Natural killer cell treated with Interleukin-12 subunit alpha and Interleukin-12 subunit beta and Interleukin-15 and Interleukin-18, amount 100 ng/mL, for 72 hours (primary cell): ENCODE measurements at places on chromosomes 16 and 17.
A peak's percentile ranks its signal among the peaks of the same experiment; 100 is the strongest.

- H3K4me3 ChIP-seq, result no peak overlapping the region
- no peaks in the 10 kb centered on the region for H3K4me1 ChIP-seq
- H3K36me3 ChIP-seq, result no peaks in the 10 kb centered on the region
- peaks cover 23% of the 10 kb centered on the region for H3K27me3 ChIP-seq
- H3K27ac ChIP-seq, result no peak overlapping the region
- no peak for DNase-seq
Measured at GRCh38 chr16:71352963-71353460, 5.5 kb upstream of the CALB2 start.

DNA sequence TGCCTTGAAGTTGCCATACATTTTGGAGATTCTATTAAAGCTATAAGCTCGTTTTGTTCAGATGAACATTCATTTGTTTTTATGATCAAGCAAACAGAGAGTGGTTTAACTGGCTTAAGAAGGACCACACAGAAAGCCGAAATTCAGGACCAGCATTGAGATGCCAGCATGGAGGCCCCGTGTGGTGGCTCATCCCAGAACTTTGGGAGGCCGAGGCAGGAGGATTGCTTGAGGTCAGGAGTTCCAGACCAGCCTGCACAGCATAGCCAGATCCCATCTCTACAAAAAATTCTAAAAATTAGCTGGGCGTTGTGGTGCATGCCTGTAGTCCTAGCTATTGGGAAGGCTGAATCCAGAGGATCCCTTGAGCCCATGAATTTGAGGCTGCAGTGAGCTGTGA is 45.9 kb upstream of the KIFC3 start:
- no peaks in the 10 kb centered on the region for H3K36me3 ChIP-seq
- H3K4me1 ChIP-seq, result peaks cover 6% of the 10 kb centered on the region
- H3K27ac ChIP-seq, result no peak overlapping the region
- no peak for DNase-seq
- no peak overlapping the region for H3K4me3 ChIP-seq

- no peak for DNase-seq
- no peak overlapping the region for H3K27ac ChIP-seq
Measured at GRCh38 chr17:73949903-73950592, 253.4 kb upstream of the RPL38 start.

GRCh38 chr16:85582229-85582991 is 30.7 kb upstream of the GSE1 start:
- peaks cover 51% of the 10 kb centered on the region for H3K4me1 ChIP-seq
- peak overlapping the region; percentile 79 for H3K27ac ChIP-seq
- H3K4me3 ChIP-seq, result no peak overlapping the region
- no peak for DNase-seq
- H3K27me3 ChIP-seq, result no peaks in the 10 kb centered on the region
- no peaks in the 10 kb centered on the region for H3K36me3 ChIP-seq

GRCh38 chr16:55756963-55757362 is 75.9 kb downstream of the CES1 start:
- H3K4me1 ChIP-seq, result peaks cover 26% of the 10 kb centered on the region
- no peak overlapping the region for H3K4me3 ChIP-seq
- H3K27me3 ChIP-seq, result peaks cover 17% of the 10 kb centered on the region
- no peak overlapping the region for H3K27ac ChIP-seq
